Activated CD8-positive, alpha-beta memory T cell treated with anti-CD3 and anti-CD28 coated beads, Interleukin-2, amount 50 U/mL, for 4 hours (primary cell): ENCODE measurements at places on chromosomes 3 and 15.

- DNase-seq, result no peak
Measured at GRCh38 chr15:74863239-74864056, 9.7 kb downstream of the SCAMP2 start.

DNA sequence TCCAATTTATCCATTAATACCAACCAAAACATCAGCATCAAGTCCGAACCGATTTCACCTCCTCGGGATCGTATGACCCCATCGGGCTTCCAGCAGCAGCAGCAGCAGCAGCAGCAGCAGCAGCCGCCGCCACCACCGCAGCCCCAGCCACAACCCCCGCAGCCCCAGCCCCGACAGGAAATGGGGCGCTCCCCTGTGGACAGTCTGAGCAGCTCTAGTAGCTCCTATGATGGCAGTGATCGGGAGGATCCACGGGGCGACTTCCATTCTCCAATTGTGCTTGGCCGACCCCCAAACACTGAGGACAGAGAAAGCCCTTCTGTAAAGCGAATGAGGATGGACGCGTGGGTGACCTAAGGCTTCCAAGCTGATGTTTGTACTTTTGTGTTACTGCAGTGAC, 20.8 kb downstream of the LYSMD4 start:
- DNase-seq, result no peak

- no peak for DNase-seq
Measured at GRCh38 chr15:39574427-39574826, 6.5 kb upstream of the THBS1 start.

DNA sequence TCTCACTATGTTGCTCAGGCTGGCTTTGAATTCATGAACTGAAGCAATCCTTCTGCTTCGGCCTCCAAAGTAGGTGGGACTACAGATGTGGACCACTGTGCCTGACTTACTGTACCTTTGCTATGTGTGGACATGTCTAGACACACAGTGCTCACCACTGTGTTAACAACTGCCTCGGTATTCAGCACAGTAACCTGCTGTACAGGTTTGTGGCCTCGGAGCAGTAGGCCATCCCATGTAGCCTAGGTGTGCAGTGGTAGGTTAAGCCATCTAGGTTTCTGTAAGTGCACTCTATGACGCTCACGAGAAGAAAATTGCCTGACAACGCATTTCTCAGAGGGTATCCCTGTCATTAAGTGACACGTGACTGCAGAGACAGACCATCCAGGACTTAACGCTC, 70.3 kb downstream of the TAMM41 start:
- no peak for DNase-seq

GRCh38 chr3:38998086-38998485, 53.7 kb downstream of the SCN11A start:
- DNase-seq, result no peak

DNA sequence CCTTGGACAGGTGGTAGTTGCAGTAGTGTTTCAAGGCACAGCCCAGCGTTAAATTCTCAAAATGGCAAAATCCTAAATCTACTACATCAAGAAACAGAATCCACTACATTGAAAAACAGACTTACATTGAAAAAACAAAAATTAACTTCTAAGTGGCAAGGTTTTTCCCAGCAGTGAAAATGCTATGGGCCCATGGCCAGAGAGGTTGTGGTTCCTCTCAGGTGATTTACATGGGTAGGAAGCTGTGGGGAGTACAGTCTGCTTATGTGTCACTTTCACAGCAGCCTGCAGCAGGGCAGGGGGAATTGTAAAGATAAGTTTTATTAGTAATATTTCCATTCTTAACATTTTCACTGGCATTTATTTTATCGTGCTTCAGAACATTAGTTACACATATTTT, 24.9 kb downstream of the TTC14 start:
- DNase-seq, result no peak

- no peak for DNase-seq
Measured at GRCh38 chr15:62909257-62909656, 133.3 kb upstream of the TPM1 start.

GRCh38 chr3:149179220-149179619, 42.4 kb downstream of the CP start:
- DNase-seq, result no peak

- no peak for DNase-seq
Measured at GRCh38 chr3:76679541-76679940, 360.4 kb upstream of the ROBO2 start.

GRCh38 chr3:153215966-153216365, 53.9 kb downstream of the RAP2B start:
- DNase-seq, result no peak

- no peak for DNase-seq
Measured at GRCh38 chr3:19342389-19342788, 194.1 kb downstream of the KCNH8 start.
